ENCODE measurements at places on chromosomes 6 and 20.
A peak's percentile ranks its signal among the peaks of the same experiment; 100 is the strongest.

- DNase-seq: no peak
Observed at GRCh38 chr6:75800708-75801505, 51.9 kb downstream of the MYO6 start.

DNA sequence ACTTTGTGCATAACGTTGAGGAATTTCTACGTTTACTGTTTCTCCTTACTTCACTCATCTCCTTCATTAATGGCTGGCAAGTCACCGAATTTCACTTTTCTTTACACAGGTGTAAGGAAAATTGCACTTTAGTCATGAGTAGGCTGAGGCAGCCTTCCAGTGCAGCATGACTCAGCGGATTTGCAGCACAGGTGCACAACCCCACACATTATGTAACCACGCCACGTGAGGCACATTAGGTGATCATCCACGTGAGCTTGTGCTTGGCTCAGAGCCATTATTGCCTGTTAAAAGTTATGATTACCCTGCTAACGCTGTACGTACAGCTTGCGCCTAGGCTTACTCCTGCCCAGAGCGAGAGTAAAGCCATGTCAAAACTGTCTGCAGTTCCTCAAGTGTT is 158.8 kb downstream of the NKAIN2 start:
- no peak for DNase-seq

GRCh38 chr20:50065325-50065615 is 47.7 kb downstream of the UBE2V1 start:
- DNase-seq: no peak

DNA sequence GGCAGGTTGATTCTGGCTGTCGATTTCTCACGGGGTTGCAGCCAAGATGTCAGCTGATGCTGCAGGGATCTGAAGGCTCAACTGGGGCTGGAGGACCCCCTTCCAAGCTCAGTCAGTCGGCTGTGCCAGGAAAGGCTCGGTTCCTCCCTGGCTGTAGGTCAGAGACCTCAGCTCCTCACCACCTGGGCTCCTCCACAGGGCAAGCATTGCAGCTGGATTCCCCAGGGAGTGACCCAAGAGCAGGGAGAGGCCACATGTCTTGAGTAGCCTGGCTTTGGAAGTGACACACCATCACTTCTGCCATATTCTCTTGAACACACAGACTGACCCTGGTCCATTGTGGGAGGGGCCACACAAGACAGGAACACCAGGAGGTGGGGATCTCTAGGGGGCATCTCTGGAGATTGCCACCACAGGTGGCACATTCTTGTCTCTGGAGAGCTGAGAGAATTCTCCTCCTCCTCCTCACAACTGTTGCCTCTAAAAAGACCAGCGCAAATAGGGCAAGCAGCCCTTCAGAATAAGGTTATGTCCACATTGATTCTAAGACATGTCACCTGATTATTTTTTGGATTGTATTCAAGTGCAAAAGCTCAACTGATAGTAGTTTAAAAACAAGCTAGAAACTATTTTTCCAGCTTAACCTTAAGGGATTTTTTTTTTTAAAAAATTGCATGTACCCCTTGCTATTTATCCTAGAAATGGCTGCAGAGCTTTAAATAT is 270.5 kb downstream of the NRN1 start:
- DNase-seq: no peak

DNA sequence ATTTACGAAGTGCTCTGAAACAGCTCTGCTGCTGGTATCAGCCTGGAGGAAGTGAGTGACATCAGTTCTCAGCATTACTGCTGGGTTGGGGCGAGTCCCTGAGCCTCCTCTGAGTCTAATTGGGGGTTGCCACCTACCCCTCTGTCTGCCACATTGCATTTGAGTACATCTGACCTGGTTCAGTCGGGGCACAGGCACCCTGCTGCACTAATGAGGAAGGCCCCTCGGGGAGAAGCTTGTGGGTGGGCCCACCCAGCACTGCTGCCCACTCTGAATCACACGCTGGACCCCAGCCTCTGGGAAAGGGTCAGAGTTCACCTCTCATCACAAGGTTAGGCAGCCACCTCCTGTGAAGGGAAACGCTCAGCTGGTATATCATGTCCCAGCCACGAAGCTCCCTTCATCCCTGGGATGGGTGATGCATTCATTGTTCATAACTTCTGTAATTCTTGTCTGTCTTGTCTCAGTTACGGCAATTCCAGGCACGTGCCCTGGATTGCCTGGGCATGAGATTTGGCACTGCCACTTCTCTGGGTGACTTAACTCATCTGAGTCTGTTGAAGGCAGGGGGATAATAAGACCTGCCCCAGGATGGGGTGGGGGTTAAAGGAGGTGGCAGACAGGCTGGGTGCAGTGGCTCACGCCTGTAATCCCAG is 13.3 kb downstream of the DNMT3B start:
- no peak for DNase-seq

GRCh38 chr20:49482621-49483017 is at the start of gene KCNB1:
Gene KCNB1, minus strand, starts transcription at chr20:49482668. Its CDS starts 188 bp downstream, at chr20:49482480.
- peak; percentile 51 for DNase-seq

GRCh38 chr20:47241345-47241781 is 115.1 kb downstream of the ZMYND8 start:
- DNase-seq: no peak

DNA sequence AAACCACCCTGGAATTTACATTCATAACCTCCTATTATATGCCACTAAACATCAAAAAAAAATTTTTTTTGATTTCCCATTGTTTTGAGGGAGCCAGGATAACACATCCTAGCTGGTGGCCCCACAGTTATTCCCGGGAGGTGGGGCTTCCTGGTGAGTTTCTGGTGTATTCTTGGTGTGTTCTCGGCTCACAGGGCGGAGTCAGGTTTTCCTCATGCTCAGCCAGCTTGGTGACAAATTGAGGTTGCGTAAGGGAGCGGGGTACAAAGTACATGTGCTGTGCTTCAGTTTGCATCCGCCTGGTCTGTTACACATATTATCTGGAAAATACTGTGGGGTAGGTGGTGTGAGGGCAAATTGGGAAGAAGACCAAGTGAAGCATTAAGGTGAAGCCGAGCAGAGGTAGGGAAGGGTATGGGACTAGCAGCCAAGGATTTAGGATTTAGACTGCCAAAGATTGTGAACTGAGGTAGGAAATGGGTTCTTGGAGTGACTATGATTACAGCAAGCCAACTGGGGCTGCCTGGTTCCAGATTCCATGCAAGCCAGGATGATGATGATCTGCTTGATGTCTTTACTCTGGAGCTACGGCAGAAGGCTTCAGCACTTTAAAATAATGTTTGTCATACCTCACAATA is 46.2 kb upstream of the EEF1A1 start:
- DNase-seq: no peak

DNA sequence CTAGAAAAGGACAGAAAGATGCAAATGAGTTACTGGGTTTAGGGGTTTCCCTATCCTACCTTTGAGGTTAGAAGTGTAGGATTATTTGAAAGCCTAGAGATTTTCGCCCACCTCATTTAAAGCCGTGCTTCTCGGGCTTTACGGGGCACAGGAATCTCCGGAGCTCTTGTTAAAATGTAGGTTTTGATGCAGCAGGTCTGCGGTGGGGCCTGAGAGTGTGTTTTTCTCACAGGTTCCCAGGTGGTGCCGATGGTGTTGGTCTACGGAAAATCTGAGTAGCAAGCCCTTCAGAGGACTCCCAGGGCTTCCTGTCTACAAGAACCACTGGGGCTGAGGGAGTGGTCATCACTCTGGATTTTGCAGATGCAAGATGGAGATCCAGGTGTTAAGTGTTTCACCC is 47.5 kb downstream of the TRAM2 start:
- peak; percentile 19 for DNase-seq

- no peak for DNase-seq
Observed at GRCh38 chr6:41689171-41690008, 46.0 kb downstream of the TFEB start.

GRCh38 chr6:106617302-106617701 is 12.0 kb downstream of the RTN4IP1 start:
- DNase-seq: no peak

DNA sequence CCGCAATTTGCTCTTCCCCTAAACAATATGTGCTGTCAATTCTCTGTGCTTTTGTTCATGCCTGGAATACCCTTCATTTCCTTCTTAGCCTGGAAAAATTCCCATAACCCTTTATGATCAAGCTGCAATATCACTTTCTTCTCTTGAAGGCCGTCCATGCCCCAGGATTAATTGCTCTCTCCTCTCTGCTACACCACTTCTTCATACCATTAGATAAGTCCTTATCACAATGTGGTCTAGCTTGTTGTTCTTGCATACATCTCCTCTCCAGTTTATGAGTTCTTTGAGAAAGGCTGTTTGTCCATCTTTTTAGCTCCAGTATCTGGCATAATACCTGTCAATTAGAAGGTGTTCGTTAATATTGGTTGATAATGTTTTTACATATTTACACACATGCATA is 111.2 kb upstream of the SAMD5 start:
- DNase-seq: no peak

GRCh38 chr20:62656919-62657588 is 14.8 kb downstream of the SLCO4A1 start:
- no peak for DNase-seq

GRCh38 chr6:31130751-31131150 is 8.1 kb downstream of the PSORS1C2 start:
- no peak for DNase-seq

DNA sequence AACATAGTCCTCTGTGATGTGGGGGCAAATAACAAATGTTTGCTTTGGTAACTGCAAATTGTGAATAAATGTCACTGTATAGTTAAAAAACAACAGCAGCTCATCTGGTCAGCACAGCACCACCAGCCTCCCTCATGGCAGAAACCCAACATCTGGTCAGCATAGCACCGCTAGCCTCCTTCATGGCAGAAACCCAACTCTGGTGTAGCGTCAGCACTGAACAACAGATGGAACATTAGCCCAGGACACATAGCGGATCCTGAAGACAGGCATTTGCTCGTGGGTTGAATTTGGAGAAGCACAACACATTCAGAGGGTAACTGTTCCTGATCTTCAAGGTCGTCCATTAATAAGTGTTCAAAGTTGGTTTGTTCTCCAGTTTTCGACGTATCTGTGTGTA is 265.9 kb downstream of the DLL1 start:
- DNase-seq: no peak

GRCh38 chr20:50891138-50891537 is 40.1 kb downstream of the ADNP start:
- no peak for DNase-seq

- DNase-seq: peak; percentile 60
Observed at GRCh38 chr6:136226027-136226673, 24.0 kb downstream of the MTFR2 start.

DNA sequence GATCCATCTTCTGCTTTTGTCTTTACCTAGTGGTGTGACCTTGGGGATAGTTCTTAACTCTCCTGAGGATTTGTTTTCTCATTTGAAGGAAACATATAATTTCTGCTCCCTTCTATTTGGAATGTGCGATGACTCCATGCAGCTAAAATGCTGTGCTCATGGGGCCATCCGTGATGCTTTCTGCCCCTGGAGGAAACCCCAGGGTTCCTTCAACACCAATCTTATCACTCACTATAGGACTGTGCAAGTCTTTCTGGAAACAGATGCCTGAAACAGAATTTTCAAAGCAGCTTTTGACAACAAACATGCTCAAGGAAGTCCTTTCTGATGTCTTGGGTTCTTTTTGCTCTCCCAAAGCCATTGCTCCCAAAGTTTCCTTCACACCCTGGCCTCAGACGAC is 128.8 kb upstream of the GGTLC1 start:
- no peak for DNase-seq

GRCh38 chr6:38637756-38638155 is 2.0 kb downstream of the BTBD9 start:
- DNase-seq: no peak

- peak; percentile 50 for DNase-seq
Observed at GRCh38 chr6:31791324-31792089, 4.0 kb downstream of the VARS1 start.

- DNase-seq: peak; percentile 34
Observed at GRCh38 chr6:82363428-82364086, at the start of gene TPBG. Gene TPBG, plus strand, starts transcription at chr6:82363817. Its CDS starts 1,145 bp downstream, at chr6:82364962.

DNA sequence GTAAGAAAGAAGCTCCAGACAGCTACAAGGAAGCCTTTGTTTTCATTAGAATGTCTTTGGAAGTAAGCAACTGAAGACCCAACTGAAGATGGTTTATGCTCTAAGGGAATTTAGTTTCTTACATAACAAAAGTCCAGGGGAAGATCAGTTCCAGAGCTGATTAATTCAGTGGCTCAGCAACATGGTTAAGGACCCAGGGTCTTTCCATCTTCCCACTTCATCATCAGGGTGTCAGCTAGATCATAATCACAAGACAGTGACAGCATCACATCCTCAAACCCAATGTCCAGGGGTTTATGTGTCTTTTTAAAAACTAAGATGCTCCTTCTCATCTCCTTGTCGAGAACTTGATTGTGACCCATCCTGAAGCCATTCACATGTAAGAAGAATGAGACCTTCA is 119.7 kb upstream of the PRDM1 start:
- DNase-seq: no peak

DNA sequence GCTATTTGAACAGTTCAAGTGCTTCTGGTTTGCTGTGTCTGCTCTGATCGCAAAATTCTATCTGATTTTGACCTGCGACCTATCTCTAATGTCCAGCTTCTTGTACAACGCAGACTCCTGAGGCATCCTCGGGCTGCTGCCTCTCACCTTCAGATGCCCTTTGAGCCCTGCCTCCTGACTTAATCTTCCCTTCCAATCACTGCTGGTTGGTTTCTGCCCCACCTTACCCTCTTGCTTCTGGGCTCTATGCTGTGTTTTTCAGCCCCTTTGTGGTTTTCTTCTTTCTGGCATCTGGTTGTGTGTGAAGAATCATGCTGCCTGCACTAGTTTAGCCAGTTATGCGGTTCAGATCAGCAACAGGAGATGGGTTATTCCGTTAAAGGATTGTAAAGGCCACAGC is 131.2 kb upstream of the THEMIS start:
- no peak for DNase-seq

DNA sequence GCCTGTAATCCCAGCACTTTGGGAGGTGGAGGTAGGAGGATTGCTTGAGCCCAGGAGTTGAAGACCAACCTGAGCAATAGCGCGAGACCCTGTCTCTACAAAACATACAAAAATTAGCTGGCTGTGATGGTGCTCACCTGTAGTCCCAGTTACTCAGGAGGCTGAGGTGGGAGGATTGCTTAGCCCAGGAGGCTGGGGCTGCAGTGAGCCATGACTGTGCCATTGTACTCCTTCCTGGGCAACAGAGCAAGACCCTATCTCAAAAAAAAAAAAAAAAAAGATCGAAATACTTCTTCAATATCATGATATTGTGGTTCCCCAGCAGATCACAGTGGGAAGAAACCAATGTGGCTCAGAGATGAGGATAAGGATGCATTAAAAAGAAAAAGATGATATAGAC is 47.6 kb downstream of the SOBP start:
- no peak for DNase-seq

GRCh38 chr6:727856-728255 is 34.9 kb upstream of the EXOC2 start:
- no peak for DNase-seq

- no peak for DNase-seq
Observed at GRCh38 chr20:33789109-33789857, 21.9 kb upstream of the CHMP4B start.

- DNase-seq: no peak
Observed at GRCh38 chr20:47502271-47503239, 868 bp downstream of the NCOA3 start.
